ENCODE measurements at places on chromosomes 12 and 14.

- DNase-seq = no peak
Measured at GRCh38 chr12:89251342-89252271, 100.7 kb downstream of the DUSP6 start.

DNA sequence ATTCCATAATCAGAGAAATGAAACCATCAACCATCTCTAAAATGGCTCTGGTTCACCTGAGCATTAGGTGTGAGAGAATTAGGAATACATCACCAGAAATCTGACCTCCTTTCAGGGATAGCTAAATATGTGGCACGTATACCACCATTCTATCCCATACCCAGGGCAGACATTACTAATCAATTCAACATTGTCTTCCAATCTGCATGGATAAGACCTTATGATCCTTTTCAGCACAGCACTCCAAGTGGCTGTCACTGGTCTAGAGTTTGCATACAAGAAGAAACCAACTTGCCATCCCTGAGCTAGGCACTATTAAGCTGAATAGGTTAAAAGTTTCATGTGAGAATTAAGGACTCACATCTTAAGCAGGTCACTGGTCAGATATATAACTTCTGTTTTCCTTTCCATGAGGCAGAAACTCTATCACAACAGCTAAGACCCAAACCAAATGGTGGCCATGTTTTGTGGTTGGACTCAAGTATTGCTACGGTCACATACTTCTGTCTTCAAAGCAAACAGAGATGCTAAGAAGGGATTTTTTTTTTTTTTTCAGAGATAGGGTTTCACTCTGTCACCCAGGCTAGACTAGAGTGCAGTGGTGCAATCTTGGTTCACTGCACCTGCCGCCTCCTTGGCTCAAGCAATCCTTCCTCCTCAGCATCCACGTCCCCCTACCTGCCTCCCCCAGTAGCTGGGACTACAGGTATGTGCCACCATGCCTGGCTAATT is 249.0 kb downstream of the DPF3 start:
- no peak for DNase-seq

DNA sequence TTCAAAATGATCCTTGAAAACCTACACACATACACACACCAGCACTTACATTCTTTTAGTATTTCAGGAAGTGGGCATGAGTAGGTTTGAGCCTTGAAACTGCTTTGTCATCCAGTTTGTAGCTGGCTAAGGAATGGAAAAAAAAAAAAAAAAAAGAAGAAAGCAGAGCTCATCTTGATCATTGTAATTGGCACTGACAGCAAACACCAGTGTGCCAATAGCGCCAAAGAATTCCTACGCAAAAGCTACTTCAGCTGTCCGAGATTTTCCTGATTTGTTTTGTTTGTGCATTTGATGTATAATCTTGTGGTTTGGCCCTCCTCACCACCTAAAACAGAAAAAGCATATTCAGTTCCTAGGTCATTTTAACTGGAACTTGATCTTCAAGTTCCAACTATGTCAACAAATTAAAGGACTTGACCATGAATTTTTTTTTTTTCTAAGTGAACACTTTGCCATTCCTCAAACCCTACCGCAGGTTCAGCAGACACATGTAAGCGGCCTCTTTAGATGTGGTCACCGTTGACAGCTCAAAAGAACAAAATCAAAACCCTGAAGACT is 57.3 kb downstream of the FLRT2 start:
- peak; percentile 78 for DNase-seq

GRCh38 chr12:58502841-58503240 is 417.5 kb downstream of the LRIG3 start:
- peak; percentile 22 for DNase-seq

DNA sequence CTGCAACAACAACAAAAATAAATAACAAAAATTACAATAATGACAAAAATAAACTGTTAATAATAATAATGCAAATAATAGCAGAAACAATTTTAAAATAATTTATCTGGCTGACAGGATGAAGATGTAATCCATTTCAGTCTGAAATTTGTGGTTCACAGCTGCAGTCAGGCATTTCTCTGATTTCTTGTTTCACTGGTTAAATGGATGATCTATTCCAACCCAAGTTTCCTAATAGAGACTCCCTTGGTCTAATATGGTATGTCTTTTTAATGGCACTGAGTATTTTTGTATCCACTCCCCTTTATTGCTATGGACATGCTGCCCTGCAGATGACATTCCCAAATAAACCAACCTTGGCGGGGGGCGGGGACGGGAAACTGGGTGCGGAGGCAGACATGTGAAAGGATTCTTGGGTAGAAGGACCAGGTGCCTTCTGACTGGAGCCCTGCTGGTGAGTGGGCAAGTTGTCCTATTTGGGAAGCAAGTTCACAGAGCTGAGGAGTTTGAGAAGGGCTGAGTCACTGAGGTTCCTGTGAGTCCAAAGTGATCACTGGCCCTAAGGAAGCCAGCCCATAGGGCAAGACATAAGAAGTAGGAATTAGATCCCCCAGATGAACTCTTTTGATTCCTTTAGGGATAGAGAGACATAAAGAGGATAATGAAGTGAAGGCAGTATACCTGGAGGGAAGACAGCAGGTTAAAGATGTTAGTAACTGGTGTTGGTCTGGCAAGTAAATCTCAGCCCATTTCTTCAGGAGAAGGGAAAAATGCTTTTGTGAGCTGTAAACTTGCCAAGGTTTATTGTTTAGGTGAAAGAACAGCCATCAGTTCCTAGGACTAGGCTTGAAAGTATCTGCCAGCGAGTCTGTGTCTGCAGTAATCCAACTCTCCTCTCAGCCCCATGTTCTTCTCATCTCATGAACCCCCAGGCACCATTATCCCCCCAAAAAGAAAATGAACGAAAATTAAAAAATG is 14.5 kb downstream of the FOXG1 start:
- DNase-seq = no peak

DNA sequence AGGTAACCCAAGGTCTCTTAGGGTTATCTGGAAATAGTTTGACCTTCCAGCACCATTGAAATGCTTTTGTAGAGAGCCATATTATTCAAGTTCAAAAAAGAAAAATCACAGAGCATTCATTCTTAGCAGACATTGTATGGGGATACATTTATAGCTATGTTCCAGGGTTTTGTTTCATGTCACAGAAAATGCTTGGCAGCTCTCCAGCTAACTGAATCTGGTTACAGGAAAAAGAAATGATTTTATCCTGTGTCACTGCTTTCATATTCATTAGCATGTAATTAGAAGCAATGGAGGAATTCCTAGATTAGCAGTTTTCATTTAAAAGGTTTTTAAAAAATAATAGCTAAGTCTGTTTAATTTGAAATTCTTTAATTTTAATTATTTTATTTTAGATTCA is 78.9 kb downstream of the SNAPC1 start:
- peak; percentile 12 for DNase-seq

- peak; percentile 0 for DNase-seq
Measured at GRCh38 chr12:98123021-98123461, 392.3 kb upstream of the TMPO start.

- DNase-seq = no peak
Measured at GRCh38 chr12:6533653-6533922, 729 bp upstream of the GAPDH start.

GRCh38 chr14:58239244-58240195 is 5.1 kb upstream of the PSMA3 start:
- peak; percentile 75 for DNase-seq

GRCh38 chr12:4584281-4584680 is 22.3 kb downstream of the DYRK4 start:
- DNase-seq = no peak

DNA sequence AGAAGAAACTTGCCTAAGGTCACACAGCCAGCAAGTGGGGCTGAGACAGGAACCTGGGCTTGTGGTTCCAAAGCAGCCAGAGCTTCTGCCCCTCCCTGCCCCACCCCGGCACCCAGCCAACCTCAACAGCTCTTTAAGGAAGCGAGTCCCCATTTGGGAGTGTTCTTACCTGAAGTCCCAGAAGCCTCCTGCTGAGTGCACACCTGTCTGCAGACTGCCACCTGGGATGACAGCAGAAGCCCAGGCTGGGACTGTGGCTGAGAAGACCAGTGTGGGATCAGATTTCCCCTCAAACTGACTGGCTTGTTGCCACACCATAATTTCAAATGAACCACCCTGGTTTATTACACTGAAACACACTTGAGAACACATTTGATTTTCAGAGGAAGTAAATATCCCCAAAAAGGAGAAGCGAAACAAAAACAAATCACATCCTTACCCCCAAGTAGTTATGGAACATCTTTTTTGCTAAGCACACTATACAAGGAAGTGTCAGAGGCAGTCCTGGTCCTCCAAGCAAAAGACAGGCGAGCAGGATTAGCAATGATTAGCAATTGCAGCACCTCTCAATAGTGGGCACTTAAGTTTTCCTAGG is 6.3 kb upstream of the RIN3 start:
- no peak for DNase-seq

- DNase-seq = no peak
Measured at GRCh38 chr14:64741961-64742360, 37.7 kb downstream of the PLEKHG3 start.
